ENCODE measurements at places on chromosomes 11 and 22.
A peak's percentile ranks its signal among the peaks of the same experiment; 100 is the strongest.

DNA sequence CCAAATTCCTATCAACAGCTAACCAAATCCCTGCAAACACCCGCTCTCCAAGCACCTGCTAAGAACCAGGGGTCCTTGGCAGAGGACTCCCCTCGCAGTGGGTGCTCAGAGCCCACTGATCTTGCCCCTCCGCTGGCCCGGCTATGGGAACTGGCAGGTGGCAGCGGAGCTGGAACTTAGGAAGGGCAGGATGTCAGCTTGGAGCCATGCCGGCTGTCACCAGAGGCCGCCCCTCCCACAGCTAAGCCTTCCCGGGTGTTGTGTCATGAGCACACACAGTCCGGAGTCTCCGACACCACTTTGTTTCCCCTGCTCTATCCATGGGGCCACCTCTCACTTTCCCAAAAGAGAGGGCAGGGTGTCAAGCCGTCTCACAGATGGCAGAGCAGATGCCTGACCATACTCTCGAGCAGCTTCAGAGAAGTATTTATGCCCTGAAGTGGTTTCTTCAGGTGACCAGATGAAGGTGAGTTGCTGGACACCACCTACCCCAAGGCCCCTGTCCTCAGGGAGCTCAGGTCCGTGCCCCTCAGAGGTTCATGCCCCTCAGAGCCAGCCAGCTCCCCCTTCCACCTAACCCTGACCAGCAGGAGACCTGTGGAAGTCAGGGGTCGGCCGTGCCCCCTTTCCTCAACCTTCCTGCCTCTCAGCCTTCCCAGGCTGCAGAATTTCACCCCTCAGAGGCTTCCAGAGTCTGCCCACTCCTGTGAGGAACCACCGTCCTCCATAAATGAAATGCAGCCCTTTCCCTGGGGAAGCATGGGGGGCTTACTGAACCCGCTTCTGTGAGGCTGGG is 545.7 kb upstream of the B3GAT1 start:
- no peak for DNase-seq

DNA sequence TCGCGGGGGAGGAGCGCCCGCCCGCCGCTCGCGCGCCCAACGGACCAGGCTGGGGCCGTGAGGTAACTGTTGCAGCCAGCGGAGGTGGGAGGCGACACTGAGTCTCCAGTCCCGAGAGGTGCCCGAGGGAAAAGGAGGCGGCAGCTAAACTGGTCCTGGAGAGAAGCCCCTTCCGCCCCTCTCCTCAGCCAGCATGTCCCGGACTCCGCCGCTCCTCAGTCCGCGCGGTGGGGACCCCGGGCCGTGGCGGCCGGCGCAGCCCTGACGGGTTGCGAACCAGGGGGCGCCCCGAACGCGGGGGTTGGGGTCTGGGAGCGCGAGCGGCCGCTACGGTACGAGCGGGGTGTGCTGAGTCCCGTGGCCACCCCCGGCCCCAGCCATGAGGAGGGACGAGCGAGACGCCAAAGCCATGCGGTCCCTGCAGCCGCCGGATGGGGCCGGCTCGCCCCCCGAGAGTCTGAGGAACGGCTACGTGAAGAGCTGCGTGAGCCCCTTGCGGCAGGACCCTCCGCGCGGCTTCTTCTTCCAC is at the start of gene PDE3B:
TSS of gene PDE3B (plus strand) at position 108 of the 529 bp plus-strand sequence. CDS start at position 380, 272 bp downstream.
- peak; percentile 65 for DNase-seq

DNA sequence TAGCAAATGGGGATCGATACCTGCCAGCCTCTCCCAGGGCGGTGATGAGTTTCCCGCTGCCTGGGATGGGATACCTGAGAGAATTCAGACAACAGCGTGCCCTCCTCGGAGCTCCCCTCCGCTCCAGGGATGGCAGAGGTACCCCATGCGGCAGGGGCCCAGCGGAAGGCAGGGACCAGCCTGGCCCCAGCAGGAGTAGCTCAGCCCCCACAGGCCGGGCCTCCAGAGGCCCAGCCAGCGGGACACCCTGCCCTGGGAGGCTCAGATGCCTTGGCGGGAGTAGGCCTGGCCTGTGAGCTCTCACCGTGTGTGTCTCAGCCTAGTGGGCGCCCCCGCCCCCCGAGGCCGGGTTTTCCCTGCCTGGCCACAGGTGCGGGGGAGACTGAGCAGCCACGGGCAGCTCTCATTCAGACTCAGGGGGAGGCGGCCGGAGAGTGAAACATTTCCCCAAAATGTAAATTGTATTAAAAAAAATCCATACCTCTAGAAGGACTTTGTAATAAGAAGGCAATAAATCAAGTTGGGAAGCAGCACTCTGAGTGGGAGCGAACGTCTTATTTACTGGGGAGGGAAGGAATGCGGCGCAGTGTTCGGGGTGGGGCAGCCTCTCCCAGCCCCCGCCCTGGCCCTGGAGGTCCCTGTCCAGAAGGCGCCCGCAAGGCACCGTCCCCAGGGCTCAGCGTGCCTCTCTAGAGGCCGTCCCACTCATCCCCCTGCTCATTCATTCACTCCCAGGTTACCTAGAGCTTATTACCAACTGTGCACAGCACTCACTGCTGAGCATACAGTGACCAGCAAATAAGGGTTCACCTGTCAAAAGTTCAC is 888.0 kb downstream of the BRD1 start:
- DNase-seq: no peak

- DNase-seq: no peak
These were observed 476.4 kb downstream of the TBC1D22A start for GRCh38 chr22:47238690-47239473.

DNA sequence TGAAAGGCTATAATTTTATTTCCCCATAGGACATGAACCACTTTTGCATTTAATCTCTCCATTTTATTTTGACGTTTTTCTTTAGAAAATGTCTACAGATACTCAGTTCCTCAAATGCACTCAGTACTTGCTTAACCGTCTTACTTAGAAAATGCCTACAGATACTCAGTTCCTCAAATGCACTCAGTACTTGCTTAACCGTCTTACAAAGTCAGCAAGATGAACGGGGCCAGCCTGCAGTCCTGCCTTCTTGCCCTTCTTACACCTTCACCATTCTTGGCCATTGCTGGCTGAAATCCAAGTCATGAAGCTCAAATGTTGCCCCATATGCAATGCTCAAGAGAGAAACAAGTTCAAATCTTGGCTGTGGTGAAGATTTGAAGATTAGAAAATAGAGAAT is 34.1 kb downstream of the CSNK2A3 start:
- DNase-seq: no peak

DNA sequence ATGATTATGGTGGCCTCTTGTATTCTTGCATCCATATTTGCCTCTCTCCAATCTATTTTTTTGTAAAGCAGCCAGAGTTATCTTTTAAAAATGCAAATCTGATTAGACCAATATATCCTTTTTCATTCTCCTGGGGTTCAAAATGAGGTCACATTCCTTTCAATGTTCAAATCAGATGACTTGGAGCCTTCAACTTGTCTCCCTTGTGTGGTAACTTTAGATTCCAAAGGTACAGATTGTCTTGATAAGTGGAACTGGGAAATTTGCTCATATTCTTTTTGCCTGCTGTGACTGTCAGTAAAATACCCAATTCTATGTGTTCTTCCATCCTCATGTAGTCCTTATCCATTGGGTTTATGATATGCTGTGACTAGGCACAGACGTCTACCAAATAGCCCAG is 15.1 kb upstream of the CAPRIN1 start:
- DNase-seq: no peak

GRCh38 chr11:6452219-6452618 is 11.4 kb upstream of the HPX start:
- DNase-seq: no peak

- no peak for DNase-seq
These were observed 54.6 kb downstream of the SPECC1L start for GRCh38 chr22:24325105-24325757.

DNA sequence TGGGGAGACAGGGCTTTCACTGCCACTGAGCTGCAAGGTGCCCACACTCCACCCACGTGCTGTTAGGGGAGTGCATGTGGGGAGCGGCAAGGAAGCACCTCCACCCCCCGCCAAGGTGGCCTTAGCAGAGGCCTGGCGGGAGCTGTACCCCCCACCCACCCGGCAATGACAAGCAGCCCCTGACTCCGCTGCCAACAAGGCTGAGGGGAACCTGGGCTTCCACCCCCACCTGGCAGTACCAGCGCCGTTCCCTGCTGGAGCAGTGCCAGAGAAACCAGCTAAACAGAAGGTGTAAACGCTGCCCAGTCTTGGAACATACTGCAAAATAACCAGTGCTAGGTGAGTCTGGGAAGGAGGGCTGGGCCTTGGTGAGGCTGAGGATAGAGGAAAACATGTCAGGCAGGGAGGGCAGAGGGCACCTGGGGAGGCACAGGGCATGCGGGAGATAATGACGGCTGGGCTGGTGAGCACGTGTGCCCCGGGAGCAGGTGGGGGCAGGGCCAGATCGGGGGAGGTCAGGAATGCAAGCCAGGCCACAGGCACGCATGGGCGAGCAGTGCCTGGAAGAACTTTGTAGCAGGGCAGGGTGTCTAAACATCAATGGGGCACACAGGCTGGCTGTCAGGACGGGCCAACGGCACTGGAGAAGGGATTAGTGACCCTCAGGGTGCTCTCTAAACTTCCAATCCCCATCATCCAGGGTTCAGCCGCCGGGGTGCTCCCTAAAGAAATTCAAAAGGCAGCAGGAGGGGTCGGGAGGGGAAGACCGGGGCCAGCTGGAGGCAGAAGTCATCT is 6.6 kb downstream of the CERK start:
- DNase-seq: no peak

- DNase-seq: no peak
These were observed 115.9 kb downstream of the C11orf65 start for GRCh38 chr11:108351468-108351867.

Data from CD4-positive, CD25-positive, alpha-beta regulatory T cell (primary cell).